ENCODE measurements at places on chromosomes 12 and 14.
A peak's percentile ranks its signal among the peaks of the same experiment; 100 is the strongest.

GRCh38 chr14:77322250-77322902 lies 1.5 kb downstream of the GSTZ1 start:
- DNase-seq, result no peak

- DNase-seq, result peak; percentile 47
Measured at GRCh38 chr12:54378796-54379397, 5.6 kb downstream of the ZNF385A start.

DNA sequence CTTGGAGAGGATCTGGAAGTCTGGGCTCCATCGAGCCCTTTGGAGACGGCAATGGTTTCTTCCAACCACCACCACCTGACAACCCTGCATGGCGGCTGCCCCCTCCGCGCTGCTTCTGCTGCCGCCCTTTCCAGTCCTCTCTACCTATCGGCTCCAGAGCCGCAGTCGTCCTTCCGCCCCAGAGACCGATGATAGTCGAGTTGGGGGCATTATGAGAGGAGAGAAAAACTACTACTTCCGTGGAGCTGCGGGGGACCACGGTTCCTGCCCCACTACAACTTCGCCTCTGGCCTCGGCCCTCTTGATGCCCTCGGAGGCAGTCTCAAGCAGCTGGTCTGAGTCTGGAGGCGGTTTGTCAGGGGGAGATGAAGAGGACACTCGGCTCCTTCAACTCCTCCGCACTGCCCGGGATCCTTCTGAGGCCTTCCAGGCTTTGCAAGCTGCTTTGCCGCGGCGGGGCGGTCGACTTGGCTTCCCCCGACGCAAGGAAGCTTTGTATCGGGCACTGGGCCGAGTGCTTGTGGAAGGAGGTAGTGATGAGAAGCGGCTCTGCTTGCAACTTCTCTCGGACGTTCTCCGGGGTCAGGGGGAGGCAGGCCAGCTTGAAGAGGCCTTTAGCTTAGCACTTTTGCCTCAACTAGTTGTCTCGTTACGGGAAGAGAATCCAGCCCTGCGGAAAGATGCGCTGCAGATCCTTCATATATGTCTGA lies 499 bp downstream of the TOGARAM1 start:
- peak; percentile 75 for DNase-seq

- DNase-seq, result peak; percentile 45
Measured at GRCh38 chr12:4909734-4910501, at the start of gene KCNA1. TSS of gene KCNA1 (plus strand) at chr12:4909905. CDS start at chr12:4911379, 1,474 bp downstream.

DNA sequence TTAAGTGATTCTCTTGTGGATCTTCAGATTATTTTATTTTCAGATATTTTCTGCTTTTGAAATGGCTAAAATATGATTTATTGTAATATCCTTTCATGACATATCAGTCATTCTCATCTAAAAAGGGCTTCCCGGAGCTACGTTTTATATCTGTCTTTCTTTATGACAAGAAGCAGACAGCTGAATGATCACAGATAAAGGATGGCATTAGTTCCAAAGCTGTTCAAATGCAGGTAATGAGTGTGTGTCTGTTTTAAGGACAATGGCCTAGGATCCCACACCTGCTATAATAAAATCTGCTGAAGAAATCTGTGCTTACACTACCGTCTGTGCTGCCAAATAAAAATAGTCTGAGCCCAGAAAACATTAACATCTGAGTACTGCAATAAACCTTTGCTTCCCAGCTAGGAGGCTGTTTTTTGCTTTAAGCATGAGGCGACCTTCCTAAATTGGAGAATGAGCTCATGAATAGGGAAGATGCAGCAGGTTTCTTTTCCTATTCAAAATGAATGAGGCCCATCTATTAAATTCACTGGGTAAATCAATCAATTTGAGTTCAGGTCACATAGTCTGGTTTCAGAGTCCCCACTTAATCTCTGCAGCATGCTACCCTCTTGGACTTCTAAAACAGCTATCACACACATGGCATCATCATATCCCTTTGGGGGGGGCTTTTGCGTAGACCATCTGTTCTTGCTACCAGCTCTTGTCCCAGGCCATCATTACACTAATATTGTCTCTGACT lies 498.5 kb downstream of the NELL2 start:
- DNase-seq, result no peak

DNA sequence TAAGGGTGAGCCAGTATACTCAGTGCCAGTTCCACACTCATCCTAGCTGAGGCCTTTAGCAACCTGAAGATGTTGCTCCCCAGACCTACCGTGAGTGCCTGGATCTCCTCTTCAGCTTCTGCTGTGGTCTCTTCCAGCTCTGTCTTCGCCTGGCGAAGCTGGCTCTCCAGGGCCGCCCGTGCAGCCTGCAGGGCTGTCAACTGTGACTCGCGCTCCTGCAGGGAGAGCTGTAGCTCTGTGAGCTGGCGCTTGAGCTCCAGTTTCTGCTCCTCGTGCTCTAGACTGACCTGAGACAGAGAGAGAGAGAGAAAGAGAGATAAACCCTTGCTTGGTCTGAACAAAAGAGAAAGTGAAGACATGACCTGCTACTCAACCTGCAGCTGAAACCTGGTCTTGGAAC lies 84.0 kb downstream of the PRKAB1 start:
- no peak for DNase-seq

DNA sequence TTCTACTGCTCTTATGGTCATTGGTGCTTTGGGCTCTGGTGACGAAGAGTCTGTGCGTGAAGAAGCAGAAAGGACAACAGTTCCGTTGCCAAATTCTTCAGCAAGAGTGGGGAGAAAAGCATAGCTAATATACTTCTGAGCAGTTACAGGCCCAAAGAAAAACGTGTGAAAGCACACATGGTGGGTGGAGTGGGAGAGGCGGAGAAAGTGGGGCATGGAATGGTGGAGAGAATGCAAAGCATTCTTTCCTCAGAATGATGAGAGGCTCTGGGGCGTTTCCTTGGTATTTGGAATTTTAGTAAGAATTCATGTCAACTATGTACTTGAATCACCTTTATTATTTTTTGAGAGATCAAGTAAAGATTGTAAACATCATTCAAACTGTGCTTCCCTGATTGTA lies 396.1 kb downstream of the NAV3 start:
- DNase-seq, result no peak

- no peak for DNase-seq
Measured at GRCh38 chr12:118694128-118694775, 287.1 kb upstream of the SRRM4 start.

DNA sequence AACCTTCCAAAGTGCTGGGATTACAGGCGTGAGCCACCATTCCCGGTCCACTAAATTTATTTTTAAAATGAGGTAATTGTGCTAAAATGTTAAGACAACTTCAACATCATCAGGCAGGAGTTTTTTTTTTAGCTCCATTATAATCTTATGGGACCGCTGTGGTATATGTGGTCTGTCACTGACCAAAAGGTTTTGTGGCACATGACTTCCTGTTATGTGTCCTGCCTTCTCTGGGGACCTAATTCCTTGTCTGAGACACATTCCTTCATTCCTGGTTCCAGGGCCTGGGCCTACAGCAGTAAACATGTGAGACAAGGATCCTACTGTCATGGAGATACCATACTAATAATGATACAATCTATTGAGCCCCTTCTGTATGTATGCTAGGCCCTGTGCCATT lies 4.9 kb downstream of the TEX52 start:
- DNase-seq, result no peak

DNA sequence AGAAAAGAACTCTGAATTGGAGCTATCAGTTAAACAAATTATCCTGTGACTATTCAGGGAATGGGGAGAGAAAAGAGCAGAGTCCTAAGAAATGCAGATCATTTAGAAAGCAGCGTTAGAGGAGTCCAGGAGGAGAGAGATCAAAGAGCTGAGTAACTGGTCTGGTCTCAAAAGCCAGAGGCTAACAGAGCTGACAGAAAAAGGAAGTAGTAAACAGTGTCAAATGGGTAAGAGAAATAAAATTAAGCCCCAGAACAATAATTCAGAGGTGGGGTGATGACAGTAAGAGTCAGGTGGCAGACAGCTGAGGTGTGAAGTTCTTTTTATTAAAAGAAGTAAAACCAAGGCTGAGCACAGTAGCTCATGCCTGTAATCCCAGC lies 19.3 kb downstream of the GXYLT1 start:
- no peak for DNase-seq

- DNase-seq, result no peak
Measured at GRCh38 chr14:51400139-51400538, 160.1 kb downstream of the TMX1 start.

DNA sequence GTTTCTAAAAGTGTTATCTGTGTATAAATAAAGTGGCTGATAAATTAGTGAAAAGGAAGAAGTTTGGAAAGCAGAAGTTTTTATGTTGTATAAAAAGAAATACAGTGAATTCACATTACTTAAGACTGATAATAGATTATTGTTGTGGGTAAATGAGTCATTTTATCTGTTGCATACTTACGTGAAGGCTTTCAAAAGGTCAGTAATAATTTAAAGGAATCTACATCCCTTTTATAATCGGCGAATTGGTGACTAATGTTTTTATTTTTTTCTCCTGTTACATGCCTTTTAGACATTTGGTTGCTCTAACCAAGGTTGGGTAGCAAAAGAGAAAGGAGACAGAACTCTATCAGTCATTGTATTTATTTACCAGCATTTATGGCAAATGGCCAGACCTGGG lies 155.9 kb downstream of the SLC41A2 start:
- DNase-seq, result no peak

DNA sequence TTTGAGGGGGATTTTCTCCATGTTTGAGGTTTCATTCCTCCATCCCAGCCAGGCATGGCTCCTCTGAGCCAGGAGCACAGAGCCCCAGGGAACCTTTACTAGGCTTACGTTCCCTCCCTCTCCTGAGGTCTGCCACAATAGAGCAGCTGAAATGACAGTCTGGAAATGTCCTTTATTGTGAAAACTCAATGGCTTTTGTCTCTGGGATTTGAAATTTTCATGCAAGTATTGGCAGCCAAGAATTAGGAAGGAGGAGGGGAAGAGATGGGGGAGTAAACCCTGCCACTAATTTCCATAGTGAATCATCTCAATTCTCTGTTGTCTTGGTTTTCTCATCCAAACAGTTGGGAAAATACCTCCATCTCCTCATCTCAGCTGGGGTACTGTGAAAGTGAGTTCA lies 2.6 kb upstream of the PLEKHG3 start:
- DNase-seq, result no peak

DNA sequence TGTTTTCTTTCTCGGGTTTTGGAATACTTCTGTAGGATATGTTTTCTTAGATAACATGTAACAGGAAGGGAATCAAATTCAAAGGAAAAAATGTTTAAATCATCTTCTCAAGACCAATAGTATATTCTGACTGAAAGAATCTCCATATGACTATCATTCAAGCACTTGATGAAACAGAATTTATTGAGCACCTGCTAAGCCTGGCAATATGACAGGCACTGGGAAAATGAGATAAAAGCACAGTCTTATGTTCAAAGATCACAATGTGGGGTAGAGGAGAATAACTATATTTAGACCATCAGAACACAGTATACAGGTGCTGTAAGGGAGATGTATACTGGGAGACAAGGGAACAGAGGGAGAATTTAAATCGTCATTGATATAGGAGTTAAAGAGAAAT lies 19.1 kb upstream of the TMEM30B start:
- DNase-seq, result no peak

DNA sequence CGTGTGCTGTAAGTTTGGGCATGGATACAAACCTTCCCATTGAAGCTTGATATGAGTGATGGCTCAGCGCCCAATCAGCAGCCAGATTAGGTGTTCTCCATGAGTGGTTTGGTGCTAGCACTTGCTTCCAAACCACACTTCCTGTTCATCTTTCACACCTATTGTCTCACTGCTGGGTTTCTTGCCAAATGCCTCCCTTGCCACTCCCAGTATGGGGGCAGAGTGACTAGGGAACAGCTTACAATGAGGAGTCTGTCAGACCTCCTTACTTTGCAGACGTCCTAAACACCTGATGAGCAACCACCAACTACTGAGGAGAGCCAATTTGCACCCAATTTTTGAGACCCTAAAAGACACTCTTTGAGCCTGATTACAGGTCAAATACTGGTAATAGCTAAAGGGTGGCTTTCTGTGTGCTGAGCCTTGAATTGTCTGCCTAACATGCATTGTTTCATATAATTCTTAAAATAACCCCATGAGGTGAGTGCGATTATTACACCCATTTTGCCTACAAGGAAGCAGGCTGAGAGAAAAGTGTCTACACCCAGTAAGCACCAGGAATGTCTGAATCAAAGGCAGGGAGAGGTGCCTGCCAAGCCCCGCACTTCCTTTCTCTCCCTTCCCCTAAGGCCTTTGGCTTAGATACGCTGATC lies 48.4 kb upstream of the FOS start:
- DNase-seq, result peak; percentile 12

GRCh38 chr12:25694072-25694471 lies 141.0 kb upstream of the LMNTD1 start:
- DNase-seq, result no peak

DNA sequence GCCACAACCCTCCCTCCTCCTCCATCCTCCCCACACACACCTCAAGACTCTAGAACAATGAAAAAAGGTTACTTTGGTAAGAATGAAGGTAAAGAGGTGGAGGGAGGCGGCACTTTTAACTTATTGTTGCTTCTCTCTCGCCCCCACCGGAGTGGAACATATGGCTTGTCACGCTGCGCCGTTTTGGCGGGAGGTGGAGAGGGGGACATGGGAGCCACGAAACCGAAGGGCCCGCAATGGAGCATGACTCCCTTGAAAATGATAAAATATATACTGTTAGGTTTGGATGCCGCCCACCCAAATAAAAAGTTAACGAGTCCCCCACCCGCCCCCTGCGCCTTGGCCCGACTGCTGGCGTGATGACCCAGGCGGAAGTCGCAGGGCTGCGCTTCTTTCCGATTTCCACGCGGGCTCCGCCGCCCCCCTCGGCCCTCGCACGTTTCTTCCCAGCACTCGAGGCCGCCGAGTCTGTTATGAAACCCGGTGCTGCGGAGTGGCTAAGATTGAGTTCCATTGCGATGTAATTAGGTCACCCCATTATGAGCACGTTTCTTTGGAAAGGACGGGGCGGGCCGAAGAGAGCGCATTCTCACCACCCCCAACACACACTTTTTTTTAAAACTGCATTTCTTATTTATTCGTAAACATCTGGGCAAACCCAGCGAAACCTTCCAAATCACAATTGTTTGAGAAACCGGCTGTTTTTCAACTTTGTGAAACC lies 1.4 kb upstream of the ZFP36L1 start:
- DNase-seq, result peak; percentile 59

GRCh38 chr12:97745406-97746101 lies 282.9 kb downstream of the RMST start:
- DNase-seq, result no peak

DNA sequence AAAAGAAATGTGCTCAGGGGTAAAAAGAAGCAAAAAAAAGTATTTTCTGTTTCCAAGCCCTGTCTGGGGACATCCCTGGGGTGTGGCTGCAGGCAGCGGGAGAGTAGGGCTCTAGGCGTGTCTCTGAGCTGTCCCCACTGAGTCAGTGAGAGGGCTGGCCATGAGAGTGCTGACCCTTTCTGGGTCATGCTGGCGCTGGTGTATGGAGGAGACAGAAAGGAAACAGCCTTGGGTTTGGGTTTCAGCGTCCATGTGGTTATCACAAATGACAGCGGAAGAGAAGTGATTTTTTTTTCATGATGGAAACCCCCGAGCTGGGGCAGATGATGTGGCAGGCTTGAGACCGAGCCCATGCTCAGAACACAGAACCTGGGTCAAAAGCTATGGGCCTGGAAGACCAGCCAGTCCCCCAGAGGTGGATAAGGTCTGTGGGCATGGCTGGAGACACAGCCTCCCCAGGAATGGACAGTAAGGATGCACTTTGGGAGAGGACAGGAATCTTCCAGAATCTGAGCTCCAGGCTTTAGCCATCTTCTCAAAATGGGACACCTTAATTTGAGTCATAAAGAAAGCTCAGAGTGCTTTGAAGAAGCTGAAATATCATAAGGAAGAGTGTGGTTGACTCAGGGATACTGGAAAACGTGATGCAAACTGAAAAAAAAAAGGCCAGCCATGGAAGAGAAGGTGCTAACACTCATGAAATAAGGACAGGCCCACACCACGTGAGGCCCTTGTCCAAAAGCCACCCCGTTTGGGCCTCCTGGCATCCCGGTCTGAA lies 36.2 kb downstream of the SYNE3 start:
- DNase-seq, result no peak

- no peak for DNase-seq
Measured at GRCh38 chr14:89743828-89744227, 210.7 kb downstream of the EFCAB11 start.
